CD8-positive, alpha-beta T cell (primary cell): ENCODE measurements at places on chromosomes 11 and 22.

- no peak for DNase-seq
Observed at GRCh38 chr11:129996113-129996870, 6.3 kb downstream of the PRDM10 start.

- DNase-seq = no peak
Observed at GRCh38 chr11:114832532-114833125, 154.3 kb downstream of the NXPE2 start.

- no peak for DNase-seq
Observed at GRCh38 chr22:47167056-47167455, 404.6 kb downstream of the TBC1D22A start.

GRCh38 chr22:36977401-36977861 is 41.8 kb downstream of the TST start:
- DNase-seq = peak; percentile 87

- no peak for DNase-seq
Observed at GRCh38 chr11:103929170-103929903, 107.1 kb upstream of the DDI1 start.

DNA sequence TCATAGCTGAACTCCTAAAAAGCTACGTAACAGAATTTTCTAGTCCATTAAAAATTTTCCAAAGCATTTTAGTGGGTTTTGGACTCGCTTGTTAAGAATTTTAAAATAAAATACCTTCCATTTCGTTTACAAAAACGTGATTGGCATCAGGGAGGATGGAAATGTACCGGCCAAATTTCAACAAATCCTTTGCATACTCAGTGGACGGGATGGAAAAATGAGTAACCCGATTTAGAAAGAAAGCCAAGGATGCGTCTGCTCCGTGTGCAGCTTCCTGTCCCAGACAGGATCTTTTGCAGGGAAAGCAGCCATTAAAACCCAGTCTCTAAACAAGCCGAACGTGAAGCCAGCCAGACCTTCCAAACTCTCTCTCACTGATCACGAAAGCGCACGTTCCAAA is 15.6 kb downstream of the TMEM184B start:
- DNase-seq = no peak

- DNase-seq = no peak
Observed at GRCh38 chr11:58142761-58143160, 17.4 kb upstream of the OR9I1 start.

- DNase-seq = peak; percentile 28
Observed at GRCh38 chr11:46916286-46917108, 1.9 kb downstream of the LRP4 start.

GRCh38 chr11:116707161-116707629 is 65.6 kb downstream of the BUD13 start:
- no peak for DNase-seq

DNA sequence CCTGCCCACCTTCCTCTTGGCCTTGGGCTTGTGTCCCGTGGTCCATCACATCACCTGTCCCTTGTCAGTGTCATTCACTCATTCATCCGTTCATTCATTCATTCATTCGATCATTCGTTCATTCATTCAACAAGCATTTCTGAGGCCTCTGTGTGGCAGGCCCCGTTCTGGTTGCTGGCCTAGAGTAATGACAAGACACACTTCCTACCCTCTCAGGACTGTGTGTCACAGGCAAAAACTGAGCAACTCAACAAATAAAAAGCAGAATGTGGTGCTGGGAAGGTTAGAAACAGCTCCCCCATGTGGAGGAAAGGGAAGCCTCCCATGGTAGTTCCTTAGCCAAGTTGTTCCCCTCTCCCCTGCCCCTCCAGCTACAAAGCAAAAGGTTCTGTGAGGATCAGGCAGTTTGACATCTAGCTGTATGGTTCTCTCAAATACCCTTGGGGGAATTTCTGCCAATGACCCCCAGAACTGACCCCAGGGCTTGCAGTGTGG is 1.6 kb upstream of the OMP start:
- no peak for DNase-seq

DNA sequence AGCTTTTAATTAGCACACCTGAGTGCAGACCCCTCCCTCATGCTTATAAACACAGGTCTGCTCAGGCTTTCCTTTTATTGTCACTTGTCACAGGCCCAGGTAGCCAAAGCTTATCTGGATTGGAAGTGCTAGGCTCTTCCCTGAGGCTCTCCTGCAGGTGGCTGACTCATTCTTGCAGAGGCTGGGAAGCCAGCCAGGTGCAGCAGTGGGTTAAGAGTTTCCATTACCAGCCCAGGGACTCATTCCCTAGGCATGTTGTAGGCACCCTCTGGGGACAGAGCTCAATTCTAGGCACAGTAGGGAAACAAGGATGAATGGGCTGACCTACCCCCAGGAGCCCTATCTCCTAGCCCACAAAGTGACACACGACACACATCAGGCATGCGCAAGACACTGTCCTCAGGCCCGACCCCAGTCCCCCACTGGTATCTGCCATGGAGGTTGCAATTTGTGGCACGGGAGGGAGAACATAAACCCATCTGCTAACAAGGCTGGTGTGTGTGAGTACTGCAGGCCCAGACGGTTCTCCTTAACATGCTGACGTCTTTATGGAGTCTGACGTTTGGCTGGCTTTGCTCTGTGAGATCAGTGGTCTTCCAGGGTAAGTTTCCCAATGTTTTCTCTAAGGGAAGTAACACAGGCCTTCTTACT is 94.2 kb downstream of the ABTB2 start:
- DNase-seq = no peak

DNA sequence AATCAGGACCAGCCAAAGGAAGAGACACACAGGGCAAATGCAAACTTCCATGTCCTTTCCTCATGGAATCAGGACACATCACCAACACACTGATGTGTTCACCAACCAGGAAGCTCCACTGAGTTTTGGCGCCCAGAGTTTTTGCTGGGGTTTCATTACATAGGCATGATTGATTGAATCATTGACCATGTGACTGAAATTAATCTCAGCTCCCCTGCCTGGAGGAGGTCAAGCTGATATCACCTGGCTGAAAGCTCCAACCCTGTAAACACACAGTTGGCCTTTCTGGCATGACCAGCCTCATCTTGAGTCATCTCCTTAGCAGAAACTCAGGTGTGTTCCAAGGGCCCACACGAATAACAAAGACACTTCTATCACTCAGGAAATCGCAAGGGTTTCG is 133.2 kb downstream of the TRIM29 start:
- no peak for DNase-seq

GRCh38 chr11:3920148-3920852 is 64.8 kb downstream of the STIM1 start:
- DNase-seq = peak; percentile 73

- no peak for DNase-seq
Observed at GRCh38 chr22:27440304-27440865, 361.2 kb downstream of the MN1 start.

GRCh38 chr11:57474017-57474802 is 13.9 kb downstream of the RTN4RL2 start:
- DNase-seq = peak; percentile 79

- DNase-seq = no peak
Observed at GRCh38 chr11:125036933-125037332, 26.2 kb upstream of the SLC37A2 start.

- no peak for DNase-seq
Observed at GRCh38 chr11:124193221-124194010, 10.3 kb downstream of the OR10D3 start.

DNA sequence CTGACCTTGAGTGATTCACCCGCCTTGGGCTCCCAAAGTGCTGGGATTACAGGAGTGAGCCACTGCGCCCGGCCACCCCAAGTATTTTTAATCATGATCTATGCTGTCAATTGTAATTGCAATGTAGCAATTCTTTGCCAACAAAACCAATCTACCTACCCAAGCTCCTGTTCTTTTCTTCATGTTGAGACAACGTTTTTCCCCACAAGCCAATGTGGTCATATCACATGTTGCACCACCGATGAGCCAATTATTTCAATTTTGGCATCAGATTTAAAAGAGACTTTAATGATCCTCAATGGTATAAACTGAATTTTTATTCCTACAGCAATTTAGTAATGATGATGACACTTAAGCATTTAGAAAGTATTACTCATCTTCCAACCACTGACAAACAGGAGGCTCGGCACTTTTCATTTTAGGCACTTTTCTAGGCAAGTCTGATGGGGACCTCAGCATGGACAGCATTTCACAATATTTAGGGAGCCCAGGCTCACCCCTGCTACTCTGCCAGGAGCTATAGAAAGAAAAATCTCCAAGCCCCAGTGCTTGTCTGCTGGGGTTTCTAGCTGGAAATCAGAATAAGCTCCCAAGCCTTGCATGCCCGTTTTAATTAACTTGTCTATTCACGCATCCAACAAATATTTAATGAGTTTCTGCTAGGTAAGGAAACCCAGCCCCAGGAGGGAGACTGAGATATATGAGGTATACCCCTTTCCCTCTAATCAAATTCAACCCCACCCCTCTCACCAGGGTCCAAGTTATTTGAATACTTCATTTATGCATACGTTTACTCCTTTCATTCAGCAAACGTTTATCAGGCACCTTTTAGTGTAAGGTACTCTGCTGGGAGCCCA is 291.4 kb downstream of the ST3GAL4 start:
- no peak for DNase-seq

GRCh38 chr11:118657709-118658428 is 21.6 kb downstream of the TREH start:
- DNase-seq = no peak

DNA sequence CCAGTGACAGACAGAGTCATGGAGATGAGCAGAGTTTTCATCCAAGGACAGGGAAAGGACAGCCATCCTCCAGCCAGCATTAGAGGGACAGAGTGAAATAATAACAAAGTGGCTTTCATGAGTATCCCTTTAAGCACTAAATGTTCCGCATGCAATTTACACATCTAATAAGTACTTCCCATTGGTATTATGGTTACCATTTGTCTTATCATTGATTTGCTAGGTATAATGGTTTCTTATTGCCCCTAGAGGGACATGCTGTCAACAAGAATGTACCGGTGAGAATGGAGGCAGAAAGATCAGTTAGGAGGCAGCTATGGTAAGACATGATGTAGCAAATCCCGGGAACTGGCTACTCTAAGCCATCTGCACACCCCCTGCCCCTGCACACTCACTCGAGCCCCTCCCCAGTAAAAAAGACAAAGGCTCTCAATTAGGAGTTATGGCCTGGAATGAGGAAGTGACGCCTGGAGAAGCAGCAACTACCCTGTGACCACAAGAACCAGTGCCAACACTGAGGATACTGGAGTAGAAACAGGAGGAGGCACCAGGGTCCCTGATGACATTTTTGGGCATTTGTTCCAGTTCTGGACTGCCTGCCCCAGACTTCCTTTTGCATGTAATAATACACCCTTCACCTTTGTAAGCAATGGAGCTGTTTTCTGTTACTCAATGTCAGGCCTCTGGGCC is 30.2 kb upstream of the HMGXB4 start:
- DNase-seq = no peak

- no peak for DNase-seq
Observed at GRCh38 chr22:37244922-37245722, 1.1 kb upstream of the RAC2 start.

DNA sequence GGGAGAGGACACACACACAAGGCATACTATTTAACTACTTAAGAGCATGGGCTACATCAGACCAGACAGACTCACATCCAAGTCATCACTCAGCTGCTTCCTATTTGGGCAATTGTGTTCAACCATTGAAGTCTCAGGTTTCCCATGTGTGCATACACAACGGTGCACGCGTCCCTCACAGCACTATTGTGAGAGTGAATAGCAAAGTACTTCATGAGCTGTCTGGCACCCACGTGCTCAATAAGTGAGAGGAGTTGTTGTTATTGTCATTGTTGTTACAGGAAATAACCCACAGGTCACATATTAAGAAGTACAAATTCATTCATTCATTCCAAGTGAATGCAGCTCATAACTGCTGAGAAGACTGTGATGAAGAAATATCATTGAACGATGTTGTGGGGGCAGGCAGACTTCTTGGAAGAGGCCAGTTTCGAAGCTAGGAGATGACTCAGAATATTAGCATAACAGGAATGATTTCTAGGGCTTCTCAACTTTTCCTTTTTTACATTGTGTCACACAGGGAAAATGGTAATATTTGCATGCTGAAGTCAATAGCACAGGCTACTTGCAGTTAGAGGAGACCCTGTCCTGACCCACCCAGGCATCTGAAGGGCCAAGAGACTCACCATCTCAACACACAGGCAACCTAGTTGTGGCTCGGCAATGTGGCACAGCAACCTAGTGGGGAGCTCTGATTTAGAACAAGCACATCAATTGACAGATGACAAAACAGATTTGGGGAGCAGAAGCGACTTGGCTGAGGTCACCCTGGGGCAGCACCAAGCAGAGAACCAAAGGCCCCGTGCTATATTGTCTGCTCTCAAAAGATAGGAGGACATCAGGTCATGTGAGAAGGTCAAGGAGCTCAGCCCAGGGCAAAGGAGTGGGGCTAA is 606.0 kb downstream of the BUD13 start:
- no peak for DNase-seq

- DNase-seq = no peak
Observed at GRCh38 chr11:65524014-65524740, 706 bp upstream of the SCYL1 start.

DNA sequence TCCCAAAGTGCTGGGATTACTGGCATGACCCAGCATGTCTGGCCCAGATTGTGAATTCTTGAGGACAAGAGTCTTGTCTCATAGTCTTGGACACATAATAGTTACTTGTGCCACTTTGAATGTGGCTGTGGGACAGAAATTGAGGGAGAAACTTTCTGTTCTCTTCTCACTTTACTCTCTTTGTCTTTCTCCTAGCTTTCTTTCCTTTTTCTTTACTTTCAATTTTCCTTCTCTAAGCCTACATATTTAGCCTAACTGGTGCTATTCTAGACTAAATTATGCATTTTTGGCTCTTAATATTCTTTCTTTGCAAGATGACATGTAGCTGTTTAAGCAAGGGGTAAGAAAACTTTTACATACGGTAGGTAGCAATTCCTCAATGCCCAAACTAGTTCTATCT is 33.2 kb downstream of the HORMAD2 start:
- no peak for DNase-seq

DNA sequence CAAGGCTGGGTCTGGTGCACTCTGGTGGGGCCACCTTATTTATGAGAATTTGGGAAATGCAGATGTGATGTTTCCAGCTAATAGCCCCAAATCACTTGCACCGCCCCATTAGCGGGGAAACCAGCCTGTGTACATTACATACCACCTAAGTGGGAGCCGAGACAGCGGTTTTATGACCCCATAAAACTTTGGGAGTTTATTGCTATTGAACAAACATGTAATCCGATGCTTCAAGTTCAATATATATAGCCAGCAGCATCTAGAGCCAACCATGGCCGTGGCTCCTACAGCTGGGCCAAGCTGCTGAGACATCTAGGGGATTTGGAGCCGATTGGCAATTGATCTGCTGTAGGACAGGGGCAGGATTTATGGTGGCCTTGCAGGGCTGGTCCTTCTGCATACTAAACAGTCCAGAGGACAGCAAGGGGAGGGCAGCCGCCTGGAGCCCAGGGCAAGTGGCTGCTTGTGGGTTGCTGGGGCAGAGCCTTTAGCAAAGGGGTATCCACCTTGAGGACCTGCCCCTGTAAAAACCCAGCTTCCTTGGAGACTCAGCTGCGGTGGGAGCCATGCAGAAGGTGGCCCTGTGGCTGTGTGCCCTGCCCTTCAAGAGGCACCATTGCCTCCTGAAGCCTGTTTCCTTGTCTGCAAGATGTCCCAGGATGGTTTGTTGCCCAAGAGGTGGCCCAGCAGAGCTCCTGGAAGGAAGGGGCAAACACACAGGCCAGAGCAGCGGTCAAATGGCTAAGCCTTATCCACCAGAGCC is 47.9 kb upstream of the CCDC188 start:
- DNase-seq = no peak

- no peak for DNase-seq
Observed at GRCh38 chr11:72613977-72614376, 60.2 kb downstream of the PDE2A start.

GRCh38 chr11:69497221-69497787 is 15.8 kb downstream of the LINC01488 start:
- DNase-seq = no peak
